AG04449 (cell line): ENCODE measurements at places on chromosomes 6 and 20.

GRCh38 chr6:32112431-32112980, 3.4 kb upstream of the TNXB start:
- no peak for DNase-seq

DNA sequence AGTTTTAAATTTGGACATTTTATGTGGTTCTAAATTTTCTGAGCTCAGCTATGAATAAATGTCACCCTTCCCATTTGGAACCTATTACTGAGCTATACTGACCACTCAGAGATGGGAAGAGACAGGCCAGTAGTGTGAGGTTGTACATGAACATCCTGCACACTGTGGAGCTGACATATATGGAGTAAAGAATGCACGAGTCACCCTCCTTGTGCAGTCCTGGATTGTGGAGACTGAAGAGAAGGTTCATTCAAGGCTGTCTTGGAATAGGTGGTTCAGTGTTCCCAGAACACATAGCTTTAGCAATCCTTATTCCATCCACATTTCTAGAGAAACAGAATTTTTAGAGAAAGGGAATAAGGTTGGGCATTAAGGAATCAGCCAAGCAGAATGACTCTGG, 50.3 kb upstream of the OGFRL1 start:
- DNase-seq, result peak; percentile 21

GRCh38 chr6:21371676-21372171, 221.8 kb upstream of the SOX4 start:
- no peak for DNase-seq

DNA sequence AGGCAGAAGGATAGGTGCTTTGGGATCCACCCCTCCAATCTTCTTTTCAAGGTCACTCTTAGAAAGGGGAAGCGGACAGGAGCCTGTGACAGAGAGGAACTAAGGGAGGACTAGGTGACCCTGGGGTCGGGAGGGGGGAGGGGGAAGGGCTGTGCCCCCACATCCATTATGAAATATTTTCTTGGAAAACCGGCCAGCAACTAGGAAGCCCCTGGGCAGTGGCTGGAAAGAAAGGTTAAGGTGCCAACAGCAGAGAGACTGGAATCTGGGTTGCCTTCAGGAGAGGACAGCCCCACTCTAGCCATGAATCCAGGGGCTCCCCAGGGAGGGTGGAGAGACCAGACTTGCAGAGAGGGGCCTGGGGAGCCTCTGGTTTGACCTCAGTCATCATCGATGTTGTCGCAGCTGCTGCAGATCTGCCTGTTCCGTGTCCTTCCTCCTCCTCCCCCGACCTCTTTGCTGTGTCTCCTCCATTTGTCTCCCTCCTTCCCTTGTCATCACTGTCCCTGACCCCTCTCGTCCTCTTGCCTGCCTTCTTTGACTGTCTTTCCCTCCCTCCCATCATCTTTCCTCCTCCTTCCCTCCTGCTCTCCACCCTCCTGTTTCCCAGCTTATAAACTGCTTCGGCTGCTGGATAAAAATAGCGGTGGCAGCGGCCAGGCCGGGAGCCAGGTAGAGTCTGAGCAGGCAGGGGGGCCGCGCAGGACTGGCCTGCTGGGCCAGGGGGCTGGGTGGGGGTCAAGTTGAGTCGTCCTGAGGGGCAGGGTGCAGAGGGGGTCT, 3.2 kb downstream of the SLC29A1 start:
- DNase-seq, result no peak

- DNase-seq, result no peak
These were observed 2.2 kb upstream of the SLC18B1 start for GRCh38 chr6:132800656-132801055.

GRCh38 chr6:10894958-10895357, 8.1 kb downstream of the SYCP2L start:
- DNase-seq, result no peak

DNA sequence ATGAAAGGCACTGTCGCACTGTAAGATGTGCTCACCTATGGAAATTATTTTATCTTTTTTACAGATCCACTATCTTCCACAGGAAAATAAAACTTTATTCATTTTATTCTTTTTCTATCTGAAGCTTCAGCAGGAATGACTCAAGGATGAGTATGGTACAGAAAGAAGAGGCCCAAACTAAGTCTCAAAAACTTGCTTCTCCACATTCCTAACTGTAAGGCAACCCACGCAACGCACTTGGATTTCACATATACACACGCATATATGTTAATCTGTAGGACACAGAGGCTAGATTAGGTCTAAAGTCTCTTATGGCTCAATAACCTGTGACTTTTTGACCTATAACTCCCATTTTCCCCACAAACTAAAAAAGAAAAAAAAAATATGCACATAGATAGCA, 81.9 kb downstream of the RALGAPA2 start:
- DNase-seq, result no peak

DNA sequence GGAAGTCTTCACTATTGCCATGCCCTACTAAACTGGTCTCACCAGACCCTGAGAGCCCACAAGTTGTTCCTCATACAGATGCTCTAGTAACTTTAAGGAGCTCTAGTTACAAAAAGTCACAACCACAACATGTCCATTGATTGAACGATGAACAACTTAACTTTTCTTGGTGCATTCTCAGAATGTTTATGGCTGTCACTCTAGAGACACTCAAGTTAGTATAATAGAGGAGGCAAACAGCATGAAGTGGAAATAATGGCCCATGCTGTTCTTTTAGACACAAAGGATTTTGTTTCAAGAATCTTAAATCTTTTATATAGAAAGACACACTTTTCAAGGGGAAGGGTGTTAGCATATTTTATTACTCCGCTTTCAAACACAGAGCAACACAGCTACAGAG, 934.4 kb downstream of the HACE1 start:
- no peak for DNase-seq

DNA sequence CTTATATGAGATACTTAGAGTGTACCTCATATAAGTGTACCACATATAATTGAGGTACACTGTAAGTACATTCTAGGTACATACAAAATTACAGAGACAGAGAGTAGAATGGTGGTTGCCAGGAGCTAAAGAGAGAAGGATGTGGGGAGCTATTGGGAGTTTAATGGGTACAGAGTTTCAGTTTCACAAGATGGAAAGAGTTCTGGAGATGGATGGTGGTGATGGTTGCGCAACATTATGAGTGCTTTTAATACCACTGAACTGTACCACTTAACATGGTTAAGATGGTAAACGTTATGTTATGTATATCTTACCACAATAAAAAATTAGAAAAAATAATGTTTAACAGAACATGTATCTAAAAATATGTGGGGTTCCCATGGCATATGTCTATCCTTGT, 69.4 kb downstream of the PRND start:
- no peak for DNase-seq

DNA sequence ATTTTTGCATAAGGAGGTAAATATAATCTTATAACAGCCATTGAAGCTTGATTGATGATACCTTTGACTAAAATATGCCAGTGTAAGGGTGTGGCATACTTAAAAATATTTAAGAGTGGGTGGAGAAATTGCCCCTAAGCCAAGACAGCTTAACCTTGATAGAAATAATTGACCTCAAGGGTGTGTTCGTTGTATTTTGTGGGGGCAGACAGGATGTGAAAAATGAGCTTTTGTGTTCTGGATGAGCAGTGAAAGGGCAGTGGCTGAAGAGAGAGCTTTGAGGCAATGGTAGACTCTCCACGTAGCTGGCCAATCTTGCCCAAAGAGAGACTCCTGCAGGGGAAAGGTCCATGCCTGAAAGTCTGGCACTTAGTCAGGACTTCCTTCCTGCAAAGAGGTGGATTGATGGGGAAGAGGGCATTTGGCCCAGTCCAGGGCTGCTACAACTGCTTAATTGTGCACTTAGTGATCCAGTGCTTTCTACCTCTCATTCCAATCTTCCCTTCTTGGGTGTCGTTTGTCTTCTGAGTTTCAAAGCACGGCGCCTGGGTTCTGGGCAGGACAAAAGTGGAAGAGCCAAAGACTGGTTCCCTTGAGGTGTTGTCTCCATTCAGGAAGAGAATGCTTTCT, 15.6 kb upstream of the CD109 start:
- DNase-seq, result no peak

DNA sequence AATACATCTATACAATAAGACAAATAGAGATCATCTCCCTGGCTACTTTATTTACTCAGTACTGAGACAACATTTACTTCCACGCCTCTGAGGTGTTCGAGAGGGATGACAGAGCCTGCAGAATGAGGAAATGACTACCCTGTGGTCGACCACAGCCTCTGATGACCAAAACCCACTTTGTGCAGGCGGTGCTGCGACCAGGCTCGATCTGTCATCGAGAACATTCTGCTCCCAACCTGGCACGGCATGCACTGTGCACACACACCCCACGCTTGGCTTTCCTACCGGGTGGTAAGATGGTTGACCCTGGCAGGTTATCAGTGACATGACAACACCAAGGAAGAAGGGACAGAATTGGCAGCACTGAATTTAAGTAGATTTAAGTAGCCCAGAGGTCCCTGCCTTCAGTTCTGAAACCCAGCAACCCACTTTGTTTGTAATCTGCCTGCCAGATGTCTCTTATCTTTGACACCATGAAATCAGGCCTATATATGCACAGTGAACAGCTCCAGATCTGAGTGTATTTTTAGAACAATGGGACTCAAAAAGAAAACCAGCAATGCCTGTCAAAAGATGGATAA, 42.6 kb downstream of the TTI1 start:
- no peak for DNase-seq

- DNase-seq, result no peak
These were observed 32.7 kb downstream of the CD109 start for GRCh38 chr6:73728548-73729205.

GRCh38 chr20:46330831-46331371, 22.6 kb upstream of the CDH22 start:
- DNase-seq, result no peak

DNA sequence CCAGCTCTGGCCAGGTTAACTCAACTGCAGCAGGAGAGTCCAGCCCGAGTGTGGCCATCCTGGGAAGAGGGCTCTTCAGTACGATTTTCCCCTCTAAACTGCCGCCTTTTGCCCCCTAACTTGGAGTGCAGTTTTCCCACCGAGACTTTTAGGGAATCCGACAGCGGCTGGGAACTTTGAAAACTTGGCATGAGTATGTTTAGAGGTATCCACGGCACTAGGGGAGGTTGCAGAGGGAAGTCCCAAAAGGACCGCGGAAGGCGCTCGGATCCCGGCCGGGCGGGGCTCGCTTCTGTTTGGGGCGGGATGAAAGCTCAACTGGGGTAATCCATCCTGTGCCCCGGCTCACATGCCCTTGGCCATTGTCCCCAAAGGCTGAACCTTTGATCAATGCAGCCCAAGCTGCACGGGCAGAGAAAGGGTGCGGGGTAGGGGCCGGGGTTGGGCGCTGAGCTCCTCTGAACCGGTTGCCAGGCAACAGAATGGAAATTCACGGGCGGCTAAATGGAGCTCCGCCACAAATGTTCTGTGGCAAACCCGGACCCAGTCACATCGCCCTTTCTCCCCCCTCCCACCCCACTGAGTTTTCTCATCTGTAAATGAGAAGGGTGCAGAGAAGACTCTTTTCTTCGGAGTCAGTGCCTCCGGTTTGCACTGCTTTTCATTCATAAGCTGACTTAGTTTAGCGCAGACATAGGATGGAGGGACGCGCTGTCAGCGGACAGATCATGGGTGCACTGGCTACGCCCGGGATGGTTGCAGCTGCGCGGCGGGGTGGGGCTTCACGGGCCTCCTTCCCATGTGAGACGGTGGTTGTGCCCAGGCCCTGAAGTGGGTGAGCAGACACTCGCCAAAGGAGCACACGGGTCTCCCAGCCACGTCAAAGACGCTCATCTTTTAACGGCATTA, 2.3 kb downstream of the BMP6 start:
- DNase-seq, result no peak

DNA sequence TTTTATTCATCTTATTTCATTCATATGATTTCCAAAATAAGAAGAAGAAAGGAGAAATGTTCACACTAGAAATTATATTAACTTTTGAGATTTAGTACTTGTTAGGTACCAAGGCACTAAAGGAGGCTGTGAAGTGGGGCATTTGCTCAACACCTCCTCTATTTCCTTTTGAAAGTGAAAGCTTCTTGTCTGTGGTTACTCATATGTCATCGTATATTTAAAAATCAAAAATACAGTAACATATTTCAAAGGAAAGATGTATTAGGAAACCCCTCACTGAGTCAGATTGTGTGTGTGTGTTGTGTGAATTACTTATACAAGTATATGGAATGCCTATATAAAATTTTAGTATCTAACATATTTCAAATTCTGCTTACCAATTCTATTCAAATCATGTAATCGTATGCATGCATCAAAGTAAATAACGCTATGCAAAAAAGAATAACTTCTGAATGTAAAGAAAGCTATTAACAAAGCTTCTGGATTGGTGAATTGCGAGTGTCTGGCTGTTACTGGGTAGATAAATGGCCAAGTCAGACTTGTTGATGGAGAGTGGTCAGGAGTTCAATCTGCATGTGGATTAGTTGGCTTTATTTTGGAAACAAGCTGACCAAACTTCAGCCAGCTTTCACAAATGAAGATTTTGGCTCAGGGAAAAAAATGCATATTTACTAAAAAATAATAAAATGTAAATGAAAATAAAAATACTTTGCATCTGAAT, 70.9 kb downstream of the PACRG start:
- DNase-seq, result no peak
